NCI-H1436 treated with DMSO at 0.1 percent for 48 hours (cell line): ENCODE measurements at places on chromosomes 3 and 15.

DNA sequence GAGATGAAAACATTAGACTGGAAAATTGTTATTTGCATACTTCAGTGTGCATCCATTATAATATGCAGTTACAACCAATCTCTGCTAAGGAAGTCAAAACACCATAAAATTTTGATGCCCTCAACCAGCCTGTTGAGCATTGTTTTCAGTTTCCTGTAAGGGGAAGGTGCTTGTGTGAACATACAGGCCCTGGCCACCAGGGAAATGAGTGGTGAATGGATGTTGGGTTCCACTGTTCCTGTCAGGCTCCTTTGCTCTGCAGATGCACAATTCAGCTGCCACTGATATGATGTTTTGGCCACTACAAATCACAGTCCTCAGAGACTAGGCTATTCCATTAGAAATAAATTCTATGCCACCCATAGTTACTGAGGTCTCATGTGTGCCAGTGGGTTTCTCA is 184.6 kb downstream of the SYNPR start:
- DNase-seq = no peak

GRCh38 chr3:195900436-195901355 is 7.7 kb downstream of the TNK2 start:
- DNase-seq = no peak

DNA sequence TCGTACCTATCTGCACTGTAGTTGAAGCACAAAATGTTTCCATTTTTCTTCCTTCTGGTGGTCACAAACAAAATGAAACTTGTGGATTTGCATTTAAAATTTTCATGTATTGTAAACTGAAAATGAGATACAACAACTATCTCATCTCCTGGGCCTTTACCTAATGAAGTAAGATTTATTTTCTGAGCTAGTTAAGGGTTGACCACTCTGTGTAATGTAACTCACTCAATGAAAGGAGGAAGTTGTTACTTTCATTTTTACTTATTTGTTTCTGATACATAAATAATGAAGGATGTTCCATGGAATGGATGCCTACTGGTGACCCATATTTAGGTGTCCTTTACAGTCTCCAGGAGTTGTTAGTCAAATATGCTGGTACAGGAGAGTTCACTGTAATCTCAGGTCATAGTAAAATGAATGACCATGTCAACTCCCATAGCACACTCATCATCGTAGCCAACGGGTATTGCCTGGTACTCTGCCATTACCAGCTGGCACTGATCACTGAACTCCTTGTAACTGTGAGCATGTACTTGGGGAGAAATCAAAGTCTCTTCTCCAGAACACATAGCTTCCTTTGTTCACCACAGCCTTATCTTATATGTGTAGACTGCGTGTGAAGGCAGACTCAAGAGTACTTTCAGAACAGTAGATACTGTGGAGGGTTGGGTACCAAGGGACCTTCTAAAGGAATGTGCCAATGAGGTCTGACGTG is 474.2 kb upstream of the ROBO2 start:
- no peak for DNase-seq

DNA sequence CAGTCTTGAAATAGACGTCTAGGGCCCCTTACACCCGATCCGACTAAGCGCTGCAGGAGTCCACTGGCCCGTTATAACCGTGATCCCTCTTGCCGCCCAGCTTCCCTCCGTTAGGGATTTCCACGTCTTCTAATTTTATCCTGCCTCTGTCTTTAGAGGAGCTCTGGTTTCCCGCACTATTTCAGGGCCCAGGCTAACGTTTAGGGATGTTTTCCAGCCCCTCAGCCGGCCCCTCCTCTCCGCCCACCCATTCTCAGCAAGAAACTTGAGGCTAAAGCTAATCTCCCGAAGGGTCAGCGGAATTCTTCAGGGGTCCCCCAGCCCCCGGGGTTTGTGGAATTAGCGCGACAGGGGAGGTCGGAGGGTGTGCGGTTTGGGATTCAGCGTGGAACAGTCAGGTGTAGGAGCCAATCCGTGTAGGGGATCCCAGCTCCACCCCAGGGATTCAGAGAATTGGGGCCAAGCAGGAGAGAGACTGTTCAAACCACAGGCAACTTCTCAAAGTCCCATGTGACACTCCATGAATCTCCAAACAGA is 1.6 kb downstream of the PTX3 start:
- no peak for DNase-seq

- no peak for DNase-seq
These were observed 230.0 kb upstream of the LYSMD4 start for GRCh38 chr15:99963096-99963825.

DNA sequence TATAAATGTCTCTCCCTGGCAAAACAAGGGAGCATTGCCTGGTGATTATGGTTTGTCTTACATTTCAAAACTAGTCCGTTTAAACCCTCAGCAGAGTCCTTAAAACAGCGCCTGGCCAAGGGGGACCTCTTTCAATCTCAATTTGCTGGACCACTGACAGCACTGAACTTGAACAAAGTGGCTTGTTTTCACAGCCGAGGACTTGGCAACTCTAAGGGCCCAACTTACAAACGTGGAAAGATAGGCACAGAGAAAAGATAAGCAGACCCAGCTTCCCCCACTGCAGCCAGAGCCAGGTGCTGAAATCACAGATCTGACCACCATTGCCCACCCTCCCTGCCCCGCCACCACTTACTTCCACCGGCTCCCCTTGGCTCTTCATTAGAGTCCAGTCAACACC is 336.4 kb upstream of the ICE2 start:
- no peak for DNase-seq

- DNase-seq = no peak
These were observed 171.8 kb downstream of the TMEM108 start for GRCh38 chr3:133209871-133210550.

DNA sequence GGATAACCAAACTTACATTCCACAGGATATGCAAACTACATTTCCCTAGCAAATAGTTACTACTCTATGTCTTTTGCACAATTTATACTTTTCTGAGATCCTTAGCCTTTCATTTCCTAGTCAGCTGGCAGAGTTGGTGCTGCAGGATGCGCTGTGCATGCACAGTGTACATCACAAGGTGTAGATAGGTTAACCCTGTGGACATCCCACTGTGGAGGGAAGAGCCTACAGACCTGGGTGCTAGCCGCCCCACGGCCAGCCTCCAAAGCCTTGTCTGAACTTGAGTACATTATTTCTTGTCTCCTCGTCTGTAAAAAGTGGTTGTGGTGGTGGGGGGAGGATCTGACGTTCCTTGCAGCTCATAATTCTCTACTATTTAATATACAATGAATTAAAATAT is 3.5 kb downstream of the TNFSF10 start:
- DNase-seq = no peak

- DNase-seq = no peak
These were observed 271.0 kb downstream of the EDEM1 start for GRCh38 chr3:5458526-5458925.

DNA sequence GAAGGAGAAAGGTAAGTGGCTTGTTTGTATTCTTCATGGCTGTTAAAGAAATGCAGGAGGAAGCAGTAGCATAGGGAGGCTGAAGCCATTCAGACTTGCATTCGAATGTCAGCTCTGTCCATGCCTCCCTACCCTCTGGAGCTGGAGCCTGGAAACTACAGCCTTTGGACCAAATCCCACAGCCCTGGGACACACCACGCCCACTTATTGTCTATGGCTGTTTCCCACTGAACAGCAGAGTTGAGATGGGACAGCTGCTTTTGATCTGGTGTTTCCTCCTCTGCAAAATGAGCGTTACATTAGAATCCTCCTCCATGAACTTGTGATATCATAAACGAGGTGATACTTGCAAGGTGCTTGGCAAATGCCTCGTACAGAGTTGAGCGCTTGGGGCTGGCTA is 3.6 kb downstream of the FAM107A start:
- DNase-seq = no peak

GRCh38 chr15:25707656-25708365 is 155.3 kb downstream of the ATP10A start:
- no peak for DNase-seq

GRCh38 chr3:141103503-141103902 is 52.4 kb downstream of the SPSB4 start:
- DNase-seq = no peak

DNA sequence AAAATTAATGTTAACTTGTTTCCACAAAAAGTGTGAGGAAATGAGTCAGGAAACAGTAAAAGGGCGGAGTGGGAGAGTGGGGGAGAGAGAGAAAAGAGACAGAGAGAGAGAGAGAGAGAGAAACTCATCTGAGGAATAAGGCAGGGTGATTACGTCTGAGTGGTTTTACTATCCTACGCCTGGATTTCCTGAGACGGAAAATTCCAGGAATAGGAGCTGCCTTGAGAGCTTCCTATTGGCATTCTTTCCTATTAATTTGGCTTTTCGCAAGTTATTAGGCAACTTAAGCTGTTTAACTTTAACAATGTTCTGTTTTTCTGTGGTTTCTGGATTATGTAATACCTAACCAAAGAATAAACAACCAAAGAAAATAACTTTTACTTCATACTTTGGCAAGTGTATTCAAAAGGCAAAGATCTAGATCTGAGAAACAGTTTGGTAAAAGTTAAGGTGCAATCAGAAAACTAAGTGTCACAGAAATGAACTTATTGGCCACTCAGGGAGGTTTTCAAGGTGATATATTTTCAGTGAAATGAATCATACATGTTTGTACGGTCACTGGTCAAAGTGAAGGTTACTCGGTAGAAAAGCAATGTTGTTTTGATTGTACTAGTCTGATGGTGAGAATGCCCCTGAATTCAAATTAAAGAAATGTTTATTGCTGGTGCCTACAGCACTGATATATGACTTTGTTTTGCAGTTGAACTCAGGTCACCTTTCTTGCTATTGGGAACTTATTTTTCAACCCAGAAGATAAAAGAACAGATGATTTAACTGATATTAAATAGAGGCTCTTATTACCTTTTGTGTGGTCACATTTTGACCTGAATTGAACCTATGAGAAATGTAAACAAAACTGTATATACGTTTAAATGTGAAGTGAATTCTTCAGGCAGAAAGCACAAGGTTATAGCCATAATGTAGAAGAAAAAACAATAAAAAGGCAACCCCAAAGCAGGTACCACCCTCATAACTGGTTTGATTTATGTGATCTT is 39.9 kb upstream of the TNFSF10 start:
- no peak for DNase-seq

DNA sequence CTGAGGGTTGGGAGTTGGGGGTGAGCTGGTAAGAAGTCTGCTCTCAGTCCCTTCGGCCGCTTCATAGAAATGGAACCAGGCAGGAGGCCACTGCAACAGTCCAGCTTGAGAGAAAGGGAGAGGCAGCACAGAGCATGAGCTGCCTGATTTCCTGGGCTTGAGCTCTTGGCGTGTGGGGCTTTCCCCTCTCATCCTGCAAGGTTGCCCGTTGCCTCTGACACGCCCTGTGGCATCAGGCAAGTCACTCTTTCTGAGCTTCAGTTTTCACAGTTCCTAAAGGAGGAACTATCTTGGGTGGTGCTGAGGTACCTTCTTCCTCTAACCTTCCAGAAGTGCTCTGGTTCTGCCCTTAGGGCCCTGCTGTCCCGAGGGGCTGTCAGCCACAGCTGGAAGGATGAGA is 4.9 kb downstream of the MESP2 start:
- DNase-seq = no peak

GRCh38 chr15:73605759-73606436 is 27.3 kb downstream of the NPTN start:
- DNase-seq = no peak

- DNase-seq = no peak
These were observed 284.9 kb upstream of the MDFIC2 start for GRCh38 chr3:70597312-70597711.

DNA sequence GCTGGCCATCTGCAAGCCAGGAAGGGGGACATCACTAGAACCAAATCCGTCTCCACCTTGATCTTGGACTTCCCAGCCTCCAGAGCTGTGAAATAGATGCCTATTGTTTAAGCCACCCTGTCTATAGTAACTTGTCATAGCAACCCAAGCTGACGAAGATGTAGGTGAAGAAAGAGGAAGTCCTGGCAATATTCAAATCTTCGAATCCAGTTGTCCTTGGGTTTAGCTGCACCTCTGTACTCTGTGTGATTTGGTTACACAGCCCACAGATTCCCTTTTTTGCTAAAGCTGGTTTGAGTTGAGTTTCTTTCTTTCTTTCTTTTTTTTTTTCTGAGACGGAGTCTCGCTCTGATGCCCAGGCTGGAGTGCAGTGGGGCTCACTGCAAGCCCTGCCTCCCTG is 68.0 kb upstream of the XCR1 start:
- no peak for DNase-seq

GRCh38 chr3:13019243-13020095 is 53.8 kb downstream of the IQSEC1 start:
- DNase-seq = no peak

DNA sequence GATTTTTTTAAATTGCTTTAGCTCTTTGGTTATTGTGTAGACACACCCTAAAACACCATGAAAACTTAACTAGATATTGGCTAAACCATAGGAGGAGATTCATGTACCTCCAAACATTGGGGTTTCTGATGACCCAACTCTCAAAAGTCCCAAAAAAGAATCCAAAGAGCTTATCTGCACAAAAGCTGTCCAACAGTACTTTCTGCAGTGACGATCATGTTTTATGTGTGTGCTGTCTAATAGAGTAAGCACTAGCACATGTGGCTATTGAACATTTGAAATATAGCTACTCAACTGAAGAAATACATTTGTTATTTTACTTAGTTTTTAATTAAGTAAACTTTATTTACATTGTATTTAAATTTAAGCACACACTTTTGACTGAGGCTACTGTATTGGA is 818.2 kb upstream of the LMCD1 start:
- no peak for DNase-seq

GRCh38 chr3:108883373-108883772 is 60.8 kb downstream of the TRAT1 start:
- no peak for DNase-seq

DNA sequence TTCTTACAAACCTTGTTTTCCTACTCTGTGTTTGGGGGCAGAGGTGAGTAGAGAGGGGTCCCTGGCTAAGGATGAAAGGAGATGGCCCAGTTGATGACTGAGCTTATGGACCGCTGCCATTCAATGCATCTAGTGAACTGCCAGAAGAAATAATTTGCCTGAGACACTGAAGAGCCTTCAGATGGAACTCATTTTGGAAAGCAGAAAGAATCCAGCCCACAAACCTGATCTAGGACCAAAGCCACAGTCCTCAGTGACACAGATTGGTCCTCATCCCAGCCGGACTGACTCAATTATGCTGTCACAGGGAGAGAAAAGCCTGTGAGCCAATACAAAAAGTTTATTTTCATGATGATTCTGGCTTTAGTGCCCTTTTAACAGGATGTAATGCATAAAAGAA is 82.7 kb downstream of the CD47 start:
- no peak for DNase-seq

GRCh38 chr3:58609990-58610389 is 32.8 kb upstream of the FAM107A start:
- DNase-seq = no peak
